ENCODE measurements at places on chromosomes 4 and X. TPM values are rescaled to one million over a fixed set of nuclear protein-coding genes. Genes with fewer than 3 reads are reported as not detected.

The CXorf65 gene
- not detected for total RNA-seq

The PCDH19 gene
- total RNA-seq = under 0.01 TPM

The ADH7 gene
- total RNA-seq = not detected

The CLDN34 gene
- total RNA-seq = not detected

The RNF150 gene
- 0.38 TPM for total RNA-seq

The SEPTIN6 gene
- 17.5 TPM for total RNA-seq

The ARHGEF9 gene
- total RNA-seq = 11.3 TPM

The XPNPEP2 gene
- not detected for total RNA-seq

The ADH6 gene
- total RNA-seq = under 0.01 TPM

The MMAA gene
- 8.8 TPM for total RNA-seq

The LIMCH1 gene
- total RNA-seq = 20.3 TPM

The GRID2 gene
- total RNA-seq = 0.58 TPM

The CFAP99 gene
- not detected for total RNA-seq
